ENCODE measurements at places on chromosomes 3 and 15.

GRCh38 chr15:40985541-40986330, 32.5 kb downstream of the CHAC1 start:
- peak; percentile 78 for DNase-seq

DNA sequence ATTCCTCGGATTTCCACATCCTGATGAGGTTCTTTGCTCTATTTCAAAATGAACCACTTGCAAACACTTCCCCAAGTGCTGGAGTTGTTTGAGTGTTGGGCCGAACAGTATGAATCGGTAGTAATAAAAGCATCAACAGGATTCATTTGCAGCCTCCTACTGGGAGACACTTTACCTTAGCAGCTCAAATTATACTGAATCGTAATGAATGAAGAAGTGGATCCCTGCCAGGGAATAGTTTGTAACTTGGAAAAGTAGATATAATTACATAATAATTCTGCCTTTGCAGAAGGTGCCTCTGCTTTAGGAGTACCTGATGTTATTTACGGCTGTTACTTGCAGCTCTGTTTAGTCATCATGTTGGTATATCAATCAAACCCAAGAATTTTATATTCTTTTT, 669.1 kb downstream of the CADM2 start:
- no peak for DNase-seq

DNA sequence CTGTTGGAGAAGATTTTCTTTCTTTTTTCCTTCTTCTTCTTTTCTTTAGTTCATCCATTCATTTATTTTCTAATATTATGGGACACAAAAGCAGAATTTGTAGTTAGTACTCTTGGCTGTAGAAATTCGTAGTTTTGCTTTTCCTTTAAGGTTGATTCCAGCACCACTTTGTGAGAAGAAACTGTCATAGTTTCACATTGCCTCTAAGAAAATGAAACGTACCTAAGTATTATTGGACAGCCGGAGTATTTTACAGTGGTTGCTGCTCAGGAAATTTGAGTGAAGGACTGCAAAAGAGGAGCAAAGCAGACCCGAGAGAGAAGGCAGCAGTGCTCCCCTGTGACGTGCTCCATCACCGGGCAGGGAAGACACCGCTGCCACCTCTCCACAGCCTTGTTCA, 48.1 kb downstream of the PLCL2 start:
- DNase-seq, result no peak

DNA sequence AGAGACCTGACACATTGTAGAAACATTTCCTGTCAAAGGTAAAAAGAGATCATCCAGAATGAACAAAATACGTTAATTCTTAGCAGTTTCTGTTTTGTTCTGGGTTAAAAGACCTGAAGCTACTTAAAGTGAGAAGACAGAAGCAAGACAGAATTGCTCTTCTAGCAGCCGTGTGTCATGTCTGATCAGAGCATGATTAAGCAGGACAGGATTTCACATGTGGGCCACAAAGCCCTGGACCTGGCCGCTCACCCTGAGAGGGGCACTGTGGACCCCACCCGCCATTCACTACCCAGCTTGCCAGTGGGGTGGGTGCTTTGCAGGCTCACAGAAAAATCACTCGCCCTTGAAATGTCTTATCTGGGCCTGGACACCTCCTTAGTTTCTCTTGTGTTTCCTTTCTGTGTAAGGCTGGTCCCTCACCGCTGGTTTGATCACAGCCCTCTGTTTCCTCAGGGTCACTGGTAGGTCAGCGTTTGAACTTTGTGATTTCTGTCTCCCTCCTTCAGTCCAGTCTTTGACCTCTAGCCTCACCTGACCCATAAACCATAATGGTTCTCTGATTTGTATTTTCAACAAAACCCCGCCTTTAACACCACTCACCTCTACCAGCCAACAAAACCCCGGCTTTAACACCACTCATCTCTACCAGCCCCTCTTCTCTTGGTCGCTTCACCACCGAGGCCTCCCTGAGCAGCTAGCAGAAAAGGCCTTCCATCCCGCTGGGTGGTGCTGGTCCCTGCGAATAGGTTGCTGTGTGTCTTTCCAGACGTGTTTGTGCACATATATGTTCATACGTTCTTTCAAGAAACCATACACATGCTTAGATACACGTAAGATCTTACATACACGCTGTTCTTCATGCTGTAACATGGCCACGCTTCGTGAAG, 185.0 kb downstream of the OR4M2 start:
- no peak for DNase-seq

GRCh38 chr3:52188556-52188955, 9.4 kb upstream of the ALAS1 start:
- no peak for DNase-seq

GRCh38 chr3:40097131-40098117, 212.1 kb upstream of the EIF1B start:
- no peak for DNase-seq

GRCh38 chr15:72760590-72761260, 22.8 kb downstream of the ADPGK start:
- no peak for DNase-seq

- no peak for DNase-seq
Measured at GRCh38 chr15:43433165-43433564, 59.8 kb downstream of the TP53BP1 start.

DNA sequence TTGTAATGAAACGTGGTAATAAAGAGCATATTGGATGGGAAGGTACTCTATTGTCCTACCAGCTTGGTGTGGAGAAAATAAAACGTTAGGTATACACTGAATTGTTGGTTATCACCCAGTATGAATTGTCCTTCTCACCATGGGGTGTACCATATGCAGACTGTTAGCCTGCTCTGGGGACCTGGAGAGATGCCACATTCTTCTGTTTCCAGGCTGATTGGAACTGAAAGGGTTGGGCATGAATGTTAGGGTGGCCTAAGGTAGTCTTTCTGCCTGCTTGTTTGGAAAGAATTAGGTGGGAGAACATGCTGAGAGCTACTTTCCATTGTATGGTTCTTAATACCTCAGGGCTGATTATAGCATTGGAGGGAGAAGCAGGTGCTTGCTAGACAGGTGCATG, 340.6 kb downstream of the PTPRG start:
- DNase-seq, result no peak

GRCh38 chr15:40943764-40944365, 9.4 kb upstream of the CHAC1 start:
- DNase-seq, result no peak

DNA sequence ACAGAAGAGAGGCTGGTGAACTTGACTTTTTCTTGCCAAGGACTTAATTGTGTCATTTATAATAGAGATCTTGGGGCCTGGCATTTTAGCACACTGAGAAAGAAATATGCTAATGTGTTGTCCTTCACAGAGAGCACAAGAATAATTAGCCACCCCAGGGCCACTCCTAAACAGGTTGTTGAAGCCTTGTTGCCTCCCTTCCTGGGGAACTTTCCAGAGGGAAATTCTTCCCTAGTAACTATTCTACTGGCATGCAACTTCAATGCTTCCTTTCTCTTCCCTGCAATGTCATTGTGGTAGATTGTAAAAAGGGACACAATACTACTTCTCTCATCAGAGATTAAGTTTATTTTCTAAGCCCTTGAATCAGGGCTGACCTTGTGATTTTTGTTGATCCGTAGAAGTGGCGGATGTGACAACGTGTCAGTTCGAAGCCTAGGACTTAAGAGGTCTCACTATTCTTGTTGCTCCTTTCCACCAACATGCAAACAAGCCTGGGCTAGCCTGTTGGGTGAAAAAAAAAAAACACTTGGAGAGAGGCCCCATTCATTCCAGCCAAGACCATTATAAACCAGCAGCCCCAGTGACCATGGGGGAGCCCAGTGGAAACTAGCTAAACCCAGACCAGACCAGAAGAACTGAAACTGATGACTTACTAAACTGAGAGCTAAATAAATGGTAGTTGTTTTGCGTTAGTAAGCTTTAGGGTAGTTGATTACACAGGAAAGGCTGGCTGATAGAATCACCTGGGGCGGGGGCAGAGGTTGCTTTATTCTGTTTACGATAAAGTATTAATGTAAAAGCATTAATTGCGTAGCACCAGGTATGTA, 287.2 kb downstream of the SHQ1 start:
- DNase-seq, result no peak

- DNase-seq, result no peak
Measured at GRCh38 chr3:68172039-68172438, 517.6 kb upstream of the SUCLG2 start.

- DNase-seq, result no peak
Measured at GRCh38 chr15:58684036-58684710, 65.3 kb downstream of the ADAM10 start.

DNA sequence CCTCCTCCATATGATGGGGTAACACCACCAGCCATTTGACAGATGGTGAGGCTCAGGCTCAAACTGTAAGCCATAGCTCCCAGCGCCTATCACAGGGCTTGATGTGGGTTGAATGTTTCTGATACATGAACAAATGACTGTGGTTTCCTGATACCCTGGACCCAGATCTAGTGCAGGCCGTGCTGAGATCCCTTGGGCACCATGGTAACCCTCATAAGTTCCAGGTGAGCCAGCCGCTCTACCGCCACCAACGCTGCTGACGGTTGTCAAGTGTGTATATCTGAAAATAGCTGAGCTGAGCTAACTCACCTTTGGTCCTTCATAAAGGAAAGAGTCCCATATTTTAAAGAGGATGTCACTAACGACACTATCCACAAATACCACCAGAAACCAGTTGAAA, 74.5 kb downstream of the TBC1D2B start:
- DNase-seq, result no peak

- DNase-seq, result no peak
Measured at GRCh38 chr3:31456373-31456772, 76.4 kb upstream of the STT3B start.

- no peak for DNase-seq
Measured at GRCh38 chr3:62433396-62433795, 60.0 kb upstream of the FEZF2 start.

DNA sequence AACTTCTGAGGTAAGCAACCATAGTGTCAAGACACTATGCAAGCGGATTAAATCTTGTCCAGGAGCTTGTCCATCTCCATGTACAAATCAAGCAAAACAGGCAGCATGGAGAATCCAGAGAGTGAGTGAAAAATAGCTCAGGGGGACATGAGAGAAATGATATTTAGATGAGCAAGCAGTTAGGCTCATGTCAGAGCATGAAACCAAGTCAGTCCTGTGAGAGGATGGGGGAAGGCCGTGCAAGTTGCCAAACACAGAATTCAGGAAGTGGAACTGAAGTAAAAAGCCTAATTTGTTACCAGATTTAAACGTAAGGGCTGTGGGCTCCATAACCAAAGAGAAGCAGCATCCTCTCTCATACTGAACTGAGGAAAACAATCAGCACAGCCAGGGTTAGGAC, 995.9 kb downstream of the MCTP2 start:
- no peak for DNase-seq

- no peak for DNase-seq
Measured at GRCh38 chr15:25981114-25981513, 118.0 kb upstream of the ATP10A start.

DNA sequence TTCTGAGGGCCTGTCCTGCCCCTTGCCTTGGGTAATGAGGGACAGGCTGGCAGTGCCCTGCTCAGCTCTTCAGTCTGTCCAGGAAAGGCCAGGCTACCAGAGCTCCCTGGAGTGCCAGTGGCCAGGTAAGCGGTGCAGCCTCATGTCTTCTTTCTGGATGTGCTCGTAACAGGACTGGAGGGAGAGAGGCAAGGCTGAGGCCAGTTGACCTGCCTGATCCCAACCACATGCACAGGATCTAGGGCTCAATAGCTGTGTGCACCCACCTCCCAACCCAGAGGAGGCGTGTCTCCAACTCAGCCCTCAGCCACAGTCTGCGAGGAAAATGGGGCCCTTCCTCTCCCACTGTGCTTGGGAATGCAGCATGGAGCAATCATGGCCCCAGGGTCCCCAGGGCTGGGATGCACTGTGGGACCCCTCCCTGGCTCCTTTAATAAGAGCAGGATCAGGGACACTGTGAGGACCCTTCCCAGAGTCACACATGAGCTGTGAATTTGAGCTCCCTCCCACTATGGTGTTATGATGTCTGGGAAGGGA, 22.5 kb downstream of the ALS2CL start:
- DNase-seq, result no peak

DNA sequence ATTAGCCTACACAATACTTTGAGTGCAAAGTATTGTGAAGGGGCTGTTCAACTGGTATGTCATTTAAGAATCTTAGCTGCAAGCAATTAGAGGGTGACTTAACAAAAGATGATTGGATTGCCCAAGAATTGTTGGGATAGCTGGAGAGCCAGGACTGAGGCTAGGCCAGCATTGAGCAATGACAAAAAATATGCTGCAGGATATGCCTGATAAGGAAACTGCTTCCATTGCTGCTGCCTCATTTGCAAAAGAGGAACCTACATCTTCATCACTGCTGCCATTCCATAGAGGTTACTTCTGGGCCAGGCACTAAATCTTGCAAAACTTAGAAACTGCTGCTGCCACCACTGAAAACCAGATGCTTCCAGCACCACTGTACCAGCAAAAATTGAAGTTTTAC, 108.0 kb upstream of the TBC1D5 start:
- no peak for DNase-seq

GRCh38 chr15:80660119-80660518, 35.0 kb upstream of the ABHD17C start:
- DNase-seq, result peak; percentile 58

DNA sequence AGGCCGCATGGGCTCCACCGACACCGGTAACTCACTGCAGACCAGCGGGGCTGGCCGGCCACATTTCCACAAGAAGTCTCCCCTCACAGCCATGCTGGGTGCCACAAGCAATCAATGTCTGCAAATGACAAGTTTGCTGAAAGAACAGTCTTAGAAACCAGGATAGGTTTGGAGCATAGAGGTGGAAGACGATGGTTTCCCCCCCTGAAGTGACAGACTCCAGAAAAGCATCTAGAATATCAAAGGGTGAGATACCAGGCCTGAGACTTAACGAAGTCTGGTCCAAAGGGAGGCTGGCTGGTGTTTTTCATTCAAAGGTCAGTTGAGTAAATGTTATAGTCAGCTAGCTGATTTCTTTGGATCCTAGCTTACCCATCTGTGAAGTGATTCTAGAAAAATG, 50.0 kb upstream of the WNT5A start:
- no peak for DNase-seq

DNA sequence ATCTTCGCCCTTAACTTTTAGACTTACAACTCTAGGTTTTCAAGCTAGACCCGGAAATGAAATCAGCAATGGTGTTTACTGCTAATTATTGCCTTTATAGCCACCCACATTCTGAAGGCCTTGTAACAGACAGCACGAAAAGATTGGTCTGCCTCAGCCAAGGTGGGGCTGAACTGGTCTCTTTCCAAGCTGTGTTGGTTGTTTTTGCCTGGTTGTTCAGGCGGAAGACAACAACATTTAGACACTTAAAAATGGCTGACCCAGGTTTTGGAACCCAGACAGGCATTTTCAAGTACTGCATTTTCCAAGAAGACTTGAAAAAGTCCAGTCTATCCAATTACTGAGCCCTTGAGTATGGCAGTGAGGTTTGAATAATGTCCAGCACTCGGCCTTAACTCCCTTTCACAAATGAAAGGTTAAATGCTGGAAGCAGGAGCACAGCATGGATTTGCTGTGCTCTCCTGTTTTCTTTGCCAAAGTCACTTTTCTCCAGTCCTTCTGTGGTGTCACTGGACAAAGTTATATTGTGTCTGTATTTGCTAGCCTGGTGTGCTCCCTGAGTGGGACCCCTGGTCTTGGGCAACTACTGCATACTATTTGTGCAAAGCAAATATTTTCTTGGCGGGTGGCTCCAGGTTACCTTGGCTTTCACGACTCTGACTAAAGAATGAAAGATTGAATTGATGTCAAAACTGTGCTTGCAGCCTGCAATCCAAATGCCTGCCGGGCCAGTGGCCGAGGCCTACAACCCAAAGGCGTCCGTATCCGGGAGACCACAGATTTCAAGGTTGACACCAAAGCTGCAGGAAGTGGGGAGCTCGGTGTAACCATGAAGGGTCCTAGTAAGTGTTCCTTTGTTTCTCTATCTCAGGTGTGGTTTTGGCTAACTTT, 93.5 kb downstream of the FLNB start:
- no peak for DNase-seq

- DNase-seq, result peak; percentile 68
Measured at GRCh38 chr3:132730891-132731580, 8.8 kb upstream of the NPHP3 start.

Measured in mesenchymal stem cell (in vitro differentiated cells and primary cell).